Astrocyte (in vitro differentiated cells and primary cell): ENCODE measurements at places on chromosomes 6 and 20.

GRCh38 chr6:65259059-65259458 lies 448.0 kb downstream of the EYS start:
- H3K27ac ChIP-seq: no peak overlapping the region
- no peak overlapping the region for H3K4me3 ChIP-seq
- no peaks in the 10 kb centered on the region for H3K36me3 ChIP-seq
- peak; percentile 6 for DNase-seq
- no peaks in the 10 kb centered on the region for H3K4me1 ChIP-seq

DNA sequence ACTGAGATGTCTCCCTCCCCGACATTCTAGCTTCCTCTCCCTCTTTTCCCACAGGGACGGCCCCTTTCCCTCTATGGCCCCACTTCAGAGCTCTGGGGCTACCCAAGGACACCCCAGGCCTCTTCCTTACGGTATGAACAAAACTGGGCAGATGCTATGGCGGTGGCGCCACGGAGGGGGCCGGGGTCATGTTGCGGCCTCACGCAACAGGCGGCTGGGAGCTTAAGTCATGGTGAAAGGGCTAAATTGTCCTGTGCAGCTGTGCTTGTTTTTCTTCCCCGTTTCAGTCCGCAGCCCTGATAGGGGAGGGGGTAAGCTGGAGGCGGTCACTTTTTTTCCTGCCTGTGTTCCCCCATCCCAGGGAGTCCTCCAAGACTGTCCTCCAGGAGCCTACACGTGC lies 17.6 kb upstream of the KIAA1755 start:
- no peaks in the 10 kb centered on the region for H3K36me3 ChIP-seq
- H3K27me3 ChIP-seq: no peaks in the 10 kb centered on the region
- no peak overlapping the region for H3K4me3 ChIP-seq
- no peak for DNase-seq

DNA sequence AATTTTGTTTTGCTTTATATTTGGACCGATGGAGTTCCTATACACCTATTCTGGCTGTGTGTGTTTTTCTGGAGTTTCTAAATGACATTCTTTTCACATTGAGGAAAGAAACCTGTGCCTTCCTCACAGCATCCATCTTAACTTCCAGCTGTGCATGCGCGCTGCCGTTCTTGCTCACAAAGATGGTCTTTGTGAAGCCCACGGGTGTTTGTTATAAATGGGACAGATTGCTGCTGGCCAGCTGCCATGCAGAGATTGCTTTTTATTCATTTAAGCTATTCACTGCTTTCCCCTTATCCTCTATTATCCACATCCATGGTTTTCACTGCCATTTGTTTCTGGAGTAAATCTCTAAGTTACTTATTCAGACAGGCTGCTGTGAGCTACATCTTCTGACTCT lies 54.2 kb downstream of the SYNDIG1 start:
- no peak overlapping the region for H3K27ac ChIP-seq
- no peaks in the 10 kb centered on the region for H3K4me1 ChIP-seq
- no peak for DNase-seq

DNA sequence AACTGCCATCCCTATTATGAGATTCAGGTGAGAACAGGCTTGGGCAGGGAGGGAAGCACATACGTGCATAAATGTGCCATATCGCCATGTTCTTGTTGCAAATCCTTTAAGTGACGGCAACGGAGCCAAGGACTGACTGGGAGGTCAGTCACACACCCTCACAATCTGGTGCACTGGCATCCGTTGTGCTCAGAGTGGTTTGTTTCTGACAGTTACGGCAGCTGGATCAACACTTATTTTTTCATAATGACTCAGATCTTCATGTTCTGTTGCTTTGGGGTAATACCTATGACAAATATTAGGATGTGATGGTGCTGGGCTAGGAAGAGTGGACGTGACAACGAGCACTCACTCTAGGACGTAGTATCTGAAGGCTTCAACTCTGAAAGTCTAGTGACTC lies 56.2 kb upstream of the PREP start:
- H3K4me1 ChIP-seq: peaks cover 7% of the 10 kb centered on the region
- DNase-seq: peak; percentile 41
- no peak overlapping the region for H3K27ac ChIP-seq
- H3K27me3 ChIP-seq: no peaks in the 10 kb centered on the region
- no peaks in the 10 kb centered on the region for H3K36me3 ChIP-seq

DNA sequence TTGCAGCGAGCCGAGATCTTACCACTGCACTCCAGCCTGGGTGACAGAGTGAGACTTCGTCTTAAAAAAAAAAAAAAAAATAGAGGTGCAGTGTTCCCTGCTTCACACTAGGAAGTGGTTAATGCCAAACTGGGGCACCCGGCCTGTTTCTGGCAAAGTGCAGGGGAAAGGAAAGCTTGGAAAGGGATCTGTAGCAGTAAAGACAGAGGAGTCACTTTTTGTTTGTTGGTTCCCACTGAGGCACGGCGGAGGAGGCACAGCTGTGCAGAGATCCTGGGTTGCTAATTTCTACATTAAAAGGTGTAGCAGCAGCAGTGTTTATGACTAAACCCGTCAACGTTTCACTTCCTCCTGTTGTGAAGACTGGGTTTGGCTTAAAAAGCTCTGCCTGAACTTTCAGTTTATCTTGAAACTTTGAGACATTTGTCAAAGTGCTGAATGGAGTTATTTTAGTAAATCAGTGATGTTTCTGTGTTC lies 125.6 kb downstream of the CARMIL1 start:
- no peaks in the 10 kb centered on the region for H3K36me3 ChIP-seq
- H3K4me1 ChIP-seq: no peaks in the 10 kb centered on the region
- H3K27ac ChIP-seq: no peak overlapping the region
- H3K27me3 ChIP-seq: no peaks in the 10 kb centered on the region

- no peaks in the 10 kb centered on the region for H3K27me3 ChIP-seq
- H3K4me3 ChIP-seq: no peak overlapping the region
- H3K27ac ChIP-seq: no peak overlapping the region
- no peaks in the 10 kb centered on the region for H3K36me3 ChIP-seq
- peak; percentile 49 for DNase-seq
Observed at GRCh38 chr6:25263657-25264056, 15.5 kb upstream of the CARMIL1 start.
